ENCODE measurements at places on chromosomes 1 and 21.

DNA sequence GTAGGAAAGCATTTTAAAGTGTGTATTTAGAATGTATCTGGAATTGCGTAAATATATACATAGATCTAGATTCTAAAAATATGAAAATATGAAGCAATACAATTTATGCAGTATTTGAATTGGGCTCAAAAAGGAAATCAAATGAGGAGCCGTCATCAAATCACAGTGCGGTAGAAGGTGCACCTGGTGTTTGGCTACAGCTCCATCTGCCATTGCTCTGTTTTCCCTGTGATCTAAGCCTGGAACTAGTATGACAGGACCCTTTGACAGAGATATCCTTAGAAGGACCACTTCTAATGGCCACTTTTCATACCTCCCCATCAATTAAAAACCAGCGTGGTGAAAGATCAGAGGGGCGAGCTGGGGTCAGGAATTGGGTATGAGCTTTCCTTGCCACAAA is 202.6 kb downstream of the NFIA start:
- DNase-seq, result no peak

- DNase-seq, result no peak
Measured at GRCh38 chr1:227781314-227781930, 34.1 kb upstream of the PRSS38 start.

DNA sequence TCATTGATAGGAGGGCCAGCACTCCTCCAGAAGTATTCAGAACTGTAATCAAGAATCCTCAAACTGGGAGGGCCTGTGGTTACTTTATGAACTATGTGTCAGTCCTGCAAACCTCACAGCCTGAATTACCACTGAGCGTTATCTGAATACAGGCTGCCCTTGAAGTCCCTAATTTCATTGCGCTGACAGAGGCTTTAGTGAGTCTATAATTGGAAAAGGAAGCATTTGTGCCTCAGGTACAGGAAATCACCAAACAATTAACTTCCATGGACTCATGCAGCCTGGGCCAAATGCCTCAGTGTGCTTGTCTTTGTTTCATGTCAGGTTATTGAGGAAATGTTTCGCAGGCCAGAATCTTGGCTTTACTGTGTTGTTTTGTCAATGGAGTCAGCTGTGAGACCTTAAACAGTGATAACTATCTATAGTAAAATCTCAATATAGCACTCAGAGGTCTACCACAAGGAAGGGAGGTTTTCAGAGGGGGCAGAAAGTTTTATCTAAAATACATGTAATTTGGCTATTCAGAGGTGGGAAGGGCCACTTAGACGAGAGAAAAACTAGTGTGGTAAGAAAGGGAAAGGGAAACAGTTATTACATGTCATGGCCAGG is 32.9 kb upstream of the DOCK7 start:
- DNase-seq, result no peak

DNA sequence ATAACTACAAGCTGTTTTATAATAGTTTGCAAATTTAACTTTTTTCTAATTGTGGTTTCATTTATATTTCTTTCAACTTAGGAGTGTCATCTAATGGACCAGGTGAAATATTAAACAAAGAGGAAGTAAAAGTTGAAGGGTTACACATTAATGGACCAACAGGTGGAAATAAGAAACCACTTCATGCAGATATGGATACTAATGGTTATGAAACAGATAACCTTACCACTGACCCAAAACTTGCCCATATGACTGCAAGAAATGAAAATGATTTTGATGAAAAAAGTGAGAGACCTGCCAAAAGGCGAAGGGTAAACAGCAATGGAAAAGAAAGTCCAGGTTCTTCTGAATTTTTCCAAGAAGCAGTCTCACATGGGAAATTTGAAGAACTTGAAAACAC is 59.7 kb downstream of the MIER1 start:
- DNase-seq, result no peak

DNA sequence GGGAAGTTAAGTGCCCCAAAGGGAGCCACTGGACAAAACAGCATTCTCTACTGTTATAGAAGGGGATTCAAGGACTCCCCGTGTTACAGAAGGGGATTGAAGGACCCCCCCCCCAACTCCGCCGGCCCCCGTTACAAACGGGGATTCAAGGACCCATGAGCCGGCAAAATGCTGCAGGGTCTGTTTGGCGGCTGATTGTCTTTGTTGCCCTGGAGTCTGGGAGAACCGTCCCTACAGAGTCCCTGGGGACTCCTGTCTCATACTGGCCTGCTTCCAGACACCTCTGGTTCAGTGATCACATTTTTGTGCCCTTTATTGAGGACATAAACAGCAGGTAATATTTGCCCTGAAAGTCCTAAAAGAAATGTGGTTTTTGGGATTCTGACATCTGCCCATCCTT is 96.4 kb downstream of the SYF2 start:
- no peak for DNase-seq

DNA sequence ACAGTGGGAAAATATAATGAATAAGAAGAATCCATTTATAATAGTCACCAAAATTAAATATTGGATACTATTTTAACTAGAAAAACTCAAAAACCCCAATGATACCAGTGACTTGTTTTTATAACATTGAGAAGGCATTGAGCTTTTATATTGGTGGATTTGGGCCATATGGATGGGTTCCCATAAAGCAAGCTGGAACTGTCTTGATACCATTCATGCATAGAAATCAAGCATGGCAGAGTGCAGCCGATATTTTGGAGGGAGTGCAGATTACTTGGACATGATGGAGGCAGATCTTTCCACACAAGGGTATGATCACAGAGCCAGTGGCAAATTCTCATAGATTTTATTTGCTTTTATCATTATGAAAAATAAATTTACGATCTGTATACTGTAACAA is 3.8 kb upstream of the RWDD3 start:
- DNase-seq, result no peak

DNA sequence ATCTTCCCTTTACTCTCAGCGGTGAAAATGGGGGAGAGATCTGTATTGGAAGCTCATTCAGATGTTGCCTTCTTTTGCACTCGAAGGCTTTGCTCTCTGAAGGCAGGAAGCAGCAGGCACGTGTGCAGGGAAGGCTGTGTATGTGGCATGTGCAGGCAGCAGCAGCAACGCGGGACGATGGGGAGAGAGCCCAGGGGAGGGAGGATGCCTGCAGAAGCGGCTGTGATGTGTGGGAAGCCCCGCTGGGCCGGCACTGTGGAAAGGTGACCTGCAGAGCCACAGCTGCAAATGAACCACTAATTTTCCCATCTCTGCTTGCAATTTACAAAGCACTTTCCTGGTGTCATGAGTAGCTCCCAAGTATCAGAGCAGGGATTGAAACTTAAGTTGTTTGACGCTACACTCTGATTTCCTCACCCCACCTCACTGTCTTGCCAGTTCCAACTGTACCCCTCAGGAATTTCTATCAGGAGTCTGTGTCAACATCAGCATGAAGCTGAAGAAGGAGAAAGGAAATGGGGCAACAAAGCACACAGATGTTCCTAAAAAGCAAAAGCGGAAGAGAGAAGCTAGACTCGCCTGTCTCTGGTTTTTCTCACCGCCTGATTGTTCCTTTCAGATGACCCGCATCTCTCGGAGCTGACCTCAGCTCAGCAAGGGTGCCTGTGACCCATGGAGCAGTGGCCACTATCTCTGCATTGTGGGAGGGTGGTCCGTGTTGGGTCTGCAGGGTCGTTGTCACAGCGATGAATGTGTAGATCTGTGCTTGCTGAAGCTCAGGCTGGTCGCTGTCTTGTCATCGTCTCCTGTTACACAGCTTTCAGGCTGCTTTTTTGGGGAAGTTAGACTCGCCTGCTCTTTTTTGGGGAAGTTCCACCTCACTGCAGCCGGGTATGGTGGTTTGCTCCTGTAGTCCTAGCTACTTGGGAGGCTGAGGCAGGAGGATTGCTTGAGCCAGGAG is 156.1 kb downstream of the KIF26B start:
- DNase-seq, result no peak

DNA sequence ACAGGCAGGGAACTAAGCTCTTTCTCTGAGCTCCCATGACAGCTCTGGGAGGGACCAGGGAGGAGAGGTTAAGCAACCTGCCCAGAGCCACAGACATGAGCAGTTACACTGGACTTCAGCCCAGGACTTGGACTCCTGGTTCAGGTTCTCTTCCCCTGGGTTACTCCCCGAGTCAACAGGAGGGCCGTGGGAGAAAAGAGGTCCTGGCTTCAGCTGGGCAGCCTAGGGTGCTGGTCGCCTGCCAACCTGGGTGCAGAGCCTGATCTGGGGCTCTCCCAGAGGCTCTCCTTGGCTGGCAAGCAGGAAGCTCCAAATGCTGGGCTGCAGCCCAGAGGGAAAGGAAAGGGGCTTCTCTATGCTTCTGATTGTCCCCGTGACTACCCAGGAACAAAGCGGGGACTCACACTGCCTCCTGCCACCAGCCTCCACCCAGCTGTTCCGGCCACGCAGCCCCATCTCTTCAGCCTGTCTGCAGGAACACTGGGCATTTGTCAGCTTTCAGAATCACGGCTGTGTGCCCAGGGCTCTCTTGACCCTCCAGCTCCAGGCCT is 141.8 kb downstream of the HIVEP3 start:
- DNase-seq, result no peak

Data from NT2/D1 (cell line).